ENCODE measurements at places on chromosomes 11 and 22.

DNA sequence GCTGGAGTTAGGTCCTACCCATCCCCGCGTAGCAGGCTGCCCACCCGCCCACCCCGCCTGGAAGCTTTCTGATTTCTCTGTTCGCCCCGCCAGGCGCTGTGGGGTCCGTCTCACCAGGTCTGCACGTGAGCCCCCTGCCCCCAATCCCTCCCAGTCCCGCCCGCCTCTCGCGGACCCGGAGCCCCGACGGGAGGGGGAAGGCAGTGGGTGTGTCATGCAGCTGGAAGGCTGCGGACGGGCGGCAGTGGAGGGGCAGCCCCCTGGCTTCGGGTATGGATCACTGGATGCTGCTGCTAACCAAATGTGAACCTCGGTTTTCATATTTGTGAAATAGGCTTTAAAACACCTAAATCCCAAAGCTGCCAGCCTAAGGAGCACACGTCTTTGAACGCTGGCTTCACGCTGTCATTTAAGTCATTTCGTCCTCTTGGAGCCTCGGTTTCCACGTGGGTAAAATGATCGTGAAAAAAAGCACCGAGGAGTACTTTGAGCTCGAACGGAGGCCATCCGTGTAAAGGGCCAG, 568 bp upstream of the BIK start:
- no peak for DNase-seq

DNA sequence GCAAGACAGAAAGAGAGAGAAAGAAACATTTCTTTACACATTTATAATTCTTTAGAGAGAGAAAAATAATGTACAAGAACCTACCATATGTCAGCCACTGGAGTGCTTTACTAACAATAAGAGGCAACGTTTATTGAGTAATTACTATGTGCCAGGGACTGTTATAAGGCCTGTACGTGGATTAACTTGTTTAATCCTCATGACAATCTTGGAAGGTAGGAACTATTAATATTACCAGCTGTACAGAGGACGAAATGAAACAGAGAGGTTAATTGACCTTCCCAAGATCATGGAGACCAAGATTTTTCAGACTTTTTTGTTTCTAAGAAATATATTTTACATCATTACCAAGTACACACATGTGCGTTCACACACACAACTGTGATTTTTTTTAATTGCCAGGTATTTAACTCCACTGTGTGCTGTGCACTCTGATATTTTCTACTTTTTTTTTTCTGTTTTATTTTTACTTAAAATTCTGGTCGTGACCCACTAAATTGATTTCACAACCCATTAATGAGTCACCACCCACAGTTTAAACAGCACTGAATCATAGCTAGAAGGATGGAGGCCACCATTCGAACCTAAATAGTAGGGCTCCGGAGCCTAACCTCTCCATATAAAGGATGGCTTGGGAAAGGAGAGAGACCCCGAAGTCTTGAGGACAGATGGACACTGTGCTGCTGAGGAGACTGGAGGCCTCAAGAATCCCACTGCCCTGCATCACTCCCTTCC, 21.4 kb downstream of the CREB3L1 start:
- no peak for DNase-seq

DNA sequence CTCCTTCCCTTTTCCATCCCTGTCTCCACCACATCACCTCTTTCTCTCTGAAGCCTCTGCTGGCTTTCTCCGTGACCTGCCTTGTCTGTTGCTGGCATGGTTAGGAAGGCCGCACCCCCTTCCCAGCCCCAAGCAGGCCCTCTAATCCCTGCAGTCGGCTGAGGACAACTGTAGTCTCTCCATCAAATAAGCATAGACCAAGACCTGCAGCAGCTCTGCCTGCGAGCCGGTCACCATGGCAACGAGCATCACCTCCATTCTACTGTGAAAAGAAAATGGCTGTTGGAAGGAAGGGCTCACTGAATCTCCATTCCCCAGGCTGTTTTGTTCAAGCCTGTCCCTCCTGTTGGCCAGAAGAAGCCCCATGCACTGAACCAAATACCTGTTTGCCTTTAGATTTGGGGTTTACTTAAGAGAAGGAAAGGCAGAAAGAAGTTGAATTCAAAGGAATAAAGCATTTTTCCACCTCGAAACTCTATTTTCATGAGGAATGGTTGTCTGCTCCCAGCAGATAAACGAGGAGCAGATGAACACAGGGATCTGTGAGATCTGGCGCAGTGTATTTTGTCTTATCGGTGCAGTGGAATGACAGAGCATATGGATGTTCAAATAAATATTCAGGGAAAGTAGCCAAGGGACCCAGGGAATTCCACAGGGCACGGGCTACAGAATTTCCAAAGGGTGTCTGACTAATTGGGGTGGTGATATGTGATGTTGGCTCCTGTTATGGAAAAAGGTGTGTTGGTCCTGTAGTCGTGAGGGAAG, 113.1 kb upstream of the TTC12 start:
- DNase-seq, result no peak

DNA sequence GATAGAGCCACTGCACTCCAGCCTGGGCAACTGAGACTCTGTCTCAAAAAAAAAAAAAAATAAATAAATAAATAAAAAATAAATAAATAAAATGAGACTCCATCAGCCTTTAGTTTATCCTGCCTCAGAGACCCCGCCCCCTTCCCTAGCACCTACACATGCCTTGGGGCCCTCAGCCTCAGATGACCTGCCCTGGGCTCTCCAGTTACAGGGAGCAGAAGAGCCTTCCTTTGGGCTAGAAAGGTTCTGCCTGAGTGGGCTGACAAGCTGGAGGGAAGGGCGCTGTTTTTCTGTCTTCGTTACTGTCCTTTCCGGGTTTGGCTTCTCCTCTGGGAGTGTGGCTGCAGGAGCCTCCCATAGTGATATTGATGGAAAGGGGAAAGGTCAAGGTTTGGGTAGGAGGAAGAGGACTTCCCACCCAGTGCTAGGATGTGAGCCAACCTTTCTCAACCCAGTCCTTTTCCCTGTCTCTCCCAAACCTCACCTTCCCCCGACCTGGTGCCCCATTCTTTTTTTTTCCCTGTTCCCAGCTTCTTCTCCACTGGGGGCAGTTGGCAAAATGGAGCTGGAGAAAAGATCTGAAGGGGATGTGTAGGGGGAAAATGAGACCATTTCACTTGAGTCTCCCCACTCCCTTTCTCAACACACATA, 1.5 kb upstream of the SF3B2 start:
- no peak for DNase-seq
